ENCODE measurements at places on chromosomes 5 and 9.

DNA sequence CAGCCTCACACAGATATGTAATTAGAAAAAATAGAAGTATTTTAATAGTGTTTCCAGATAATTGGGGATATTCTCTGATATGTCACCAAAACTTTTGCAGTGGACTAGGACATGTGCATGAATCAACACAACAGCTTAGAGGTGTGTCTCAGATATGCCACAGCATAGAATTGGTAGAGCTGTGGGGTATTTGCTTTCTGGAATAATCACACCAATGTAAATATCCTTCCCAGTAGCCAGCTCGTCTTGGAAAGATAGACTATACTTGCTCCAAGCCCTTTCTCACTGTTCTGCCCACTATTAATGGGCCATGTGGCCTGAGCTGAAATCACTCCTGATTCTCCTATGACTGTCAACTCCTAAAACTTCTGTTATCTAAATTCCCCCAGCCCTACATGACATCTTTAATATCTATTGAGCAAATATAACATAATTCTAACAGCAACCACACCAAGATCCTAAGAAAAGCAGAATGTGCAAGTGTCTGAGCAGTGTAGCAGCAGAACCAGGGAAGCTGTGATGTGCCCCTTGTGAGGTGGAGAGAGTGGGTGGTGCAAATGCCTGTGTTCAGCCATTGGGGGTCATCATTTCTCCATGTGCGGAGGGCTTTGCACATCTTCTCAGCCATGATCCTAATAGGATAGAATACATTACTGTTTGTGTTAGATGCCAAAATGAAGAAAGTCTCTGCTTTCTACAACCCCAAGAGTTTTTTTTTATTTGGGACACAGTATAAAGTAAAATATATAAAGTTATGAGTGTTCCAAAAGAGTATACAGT, 65.0 kb downstream of the MELK start:
- DNase-seq, result no peak

- DNase-seq, result no peak
Measured at GRCh38 chr5:170861917-170862766, at the start of gene RANBP17. RANBP17 (plus strand) TSS chr5:170862018.

DNA sequence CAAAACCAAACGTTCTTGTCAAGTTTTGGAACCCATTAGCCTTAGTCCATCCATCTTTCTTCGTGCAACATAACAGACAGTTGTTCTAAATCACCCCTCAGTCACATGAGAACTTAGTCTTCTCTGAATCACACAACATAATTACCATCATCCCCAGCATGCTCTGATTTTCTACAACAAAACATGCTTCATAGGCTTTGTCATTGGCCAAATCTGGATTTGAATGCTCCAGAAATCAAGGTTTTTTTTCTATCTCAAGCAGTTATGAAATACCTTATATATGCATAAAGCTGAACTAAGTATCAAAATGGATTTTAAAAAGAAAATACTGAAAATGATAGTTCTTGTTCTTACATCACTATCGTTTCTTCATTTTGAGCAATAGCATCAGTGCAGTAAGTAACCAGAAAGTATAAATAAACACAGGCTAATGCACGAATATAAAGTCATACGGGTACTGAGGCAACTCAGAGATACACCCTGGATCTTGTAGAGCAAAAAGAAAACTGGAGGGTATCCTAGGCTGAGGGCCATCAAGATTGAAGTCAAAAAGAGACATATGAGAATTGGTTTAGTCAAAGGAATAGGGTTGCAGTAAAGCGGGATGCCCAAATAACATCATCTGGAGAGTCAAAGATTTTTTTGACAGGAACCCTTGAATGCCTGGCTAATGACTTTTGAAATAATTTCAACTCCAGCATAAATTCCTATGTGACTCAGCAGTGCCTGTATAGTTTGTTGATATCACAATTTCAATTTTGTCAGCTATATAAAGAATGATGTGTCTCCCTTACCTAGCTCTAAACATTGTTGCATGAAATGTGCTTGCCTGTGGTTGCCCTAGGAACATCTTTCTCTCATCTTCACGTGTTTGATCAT, 164.7 kb downstream of the ADAMTSL1 start:
- DNase-seq, result no peak

- DNase-seq, result no peak
Measured at GRCh38 chr5:141478321-141478945, 2.7 kb downstream of the PCDHGC3 start.
